ENCODE measurements at places on chromosomes 7 and 10.

GRCh38 chr7:67618556-67619162 is 622.0 kb downstream of the TYW1 start:
- no peak for DNase-seq

GRCh38 chr10:95350830-95351228 is 60.0 kb upstream of the PDLIM1 start:
- no peak for DNase-seq

DNA sequence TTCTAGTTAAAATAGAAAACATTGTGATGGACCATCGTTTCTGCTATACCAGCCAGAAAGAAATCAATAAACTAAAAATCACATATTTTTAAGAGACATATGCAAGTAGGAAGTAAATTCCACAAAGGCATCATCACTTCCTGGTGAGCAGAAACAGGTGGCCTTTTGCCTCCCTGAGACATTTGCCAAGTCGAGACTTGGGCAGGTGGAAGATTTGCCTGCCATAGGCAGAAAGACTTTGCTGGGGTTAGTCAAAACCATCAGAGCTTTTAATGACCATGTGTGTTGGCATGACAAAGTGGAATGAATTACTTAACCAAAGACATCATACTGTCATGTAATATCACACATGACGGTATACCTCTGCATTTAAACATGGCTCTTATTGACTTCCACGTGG is 66.0 kb upstream of the FGL2 start:
- DNase-seq, result no peak

- no peak for DNase-seq
Measured at GRCh38 chr7:123836656-123837055, 8.3 kb upstream of the HYAL4 start.

DNA sequence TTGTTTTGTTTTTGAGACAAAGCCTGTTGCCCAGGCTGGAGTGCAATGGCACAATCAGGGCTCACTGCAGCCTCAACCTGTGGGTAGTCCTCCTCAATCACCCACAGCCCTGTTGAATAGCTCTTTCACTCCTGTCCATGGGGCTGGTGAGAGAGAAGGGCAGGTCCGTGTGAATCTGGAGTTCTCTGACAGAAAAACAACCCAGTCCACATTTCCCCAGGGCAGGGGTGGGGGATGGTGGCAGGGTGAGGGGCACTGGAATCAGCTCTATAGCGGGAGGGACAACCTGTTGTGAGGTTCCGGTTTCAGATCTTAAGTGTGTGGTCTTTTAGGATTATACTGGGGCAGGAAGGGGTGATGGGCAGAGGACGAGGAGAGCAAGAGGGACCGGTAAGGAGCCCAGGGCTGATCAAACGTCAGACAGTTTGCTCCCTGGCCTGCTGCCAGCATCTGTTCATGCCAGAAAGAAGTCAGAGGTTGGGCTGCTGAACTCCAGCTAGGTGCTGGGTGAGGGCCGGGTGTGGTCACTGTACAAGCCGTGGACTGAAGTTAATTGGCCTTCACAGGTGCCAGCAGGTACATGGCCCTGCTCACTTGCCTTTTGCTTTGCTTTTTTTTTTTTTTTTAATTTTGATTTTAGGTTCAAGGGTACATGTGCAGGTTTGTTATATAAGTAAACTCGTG is 33.2 kb upstream of the MKRN1 start:
- peak; percentile 96 for DNase-seq

DNA sequence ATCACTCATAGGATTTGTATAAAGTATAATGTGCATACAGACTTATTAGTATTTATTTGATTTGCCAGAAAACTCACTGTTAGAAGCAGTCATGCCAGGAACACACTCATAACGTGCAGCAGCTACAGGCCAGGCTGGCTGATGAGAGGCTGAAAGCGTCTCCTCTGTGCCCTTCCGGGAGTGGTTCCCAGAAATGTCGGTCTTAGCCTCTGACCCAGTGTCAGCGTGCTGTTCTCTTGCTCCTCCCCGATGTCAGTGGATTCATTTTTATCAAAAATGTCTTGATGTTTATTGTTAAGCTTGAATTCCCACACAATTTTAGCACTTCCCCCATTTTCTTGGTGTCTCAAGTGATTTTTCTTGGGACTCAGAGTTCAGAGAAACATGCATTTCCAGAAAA is 33.3 kb upstream of the GARS1 start:
- DNase-seq, result no peak

GRCh38 chr7:150401861-150402631 is 22.9 kb downstream of the ZNF775 start:
- DNase-seq, result no peak

DNA sequence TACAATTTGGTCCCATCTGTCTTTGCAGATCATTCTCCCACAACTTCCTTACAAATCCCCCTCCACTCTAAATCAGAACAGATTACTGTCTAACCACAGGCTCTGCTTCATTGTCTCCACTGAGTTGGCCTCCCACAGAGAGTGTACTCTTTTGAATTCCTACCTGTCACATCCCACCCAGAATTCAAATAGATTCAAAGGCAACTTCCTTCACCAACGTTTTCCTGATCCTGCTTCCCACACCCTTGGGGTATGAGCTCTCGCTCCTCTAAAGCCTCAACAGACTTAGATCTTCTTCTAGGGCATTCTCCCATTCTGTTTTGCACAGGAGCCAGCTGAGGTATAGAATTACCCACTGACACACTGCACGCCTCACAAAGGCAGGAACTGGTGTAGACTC is 197.8 kb upstream of the CDCA7L start:
- DNase-seq, result no peak

DNA sequence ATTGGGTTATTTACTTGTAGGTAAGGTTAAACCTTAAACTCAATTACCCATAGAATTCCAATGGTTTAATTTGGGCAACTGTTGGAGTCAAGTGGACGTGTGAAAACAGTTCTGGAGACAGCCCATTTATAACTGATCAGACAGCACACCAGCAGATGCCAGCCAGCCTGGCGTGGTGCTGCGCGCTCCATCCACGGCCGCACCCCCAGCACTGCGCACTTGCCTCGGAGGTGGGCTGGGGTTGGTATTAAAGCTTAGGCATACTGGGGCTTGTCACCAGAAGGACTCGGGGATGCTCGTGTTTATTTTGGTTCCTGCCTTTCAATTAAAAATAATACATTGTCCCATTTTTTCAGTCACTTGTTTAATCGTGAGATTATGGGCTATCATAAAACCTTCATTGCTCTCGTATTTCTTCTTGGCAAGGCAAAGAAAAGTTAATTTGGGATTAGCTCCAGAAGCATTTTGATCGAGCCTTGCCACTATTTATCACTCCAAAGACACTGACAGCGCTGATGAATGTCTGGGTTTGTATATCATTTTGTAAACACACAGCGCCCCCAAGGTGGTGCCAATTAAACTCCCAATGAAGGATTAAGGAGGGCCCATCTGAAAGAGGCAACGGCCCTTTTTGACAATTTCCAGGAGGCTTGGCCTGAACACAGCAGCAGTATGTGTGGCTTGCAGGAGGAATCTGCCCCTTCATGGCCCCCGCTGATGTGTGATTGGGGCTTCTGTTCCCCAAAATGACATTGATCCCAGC is 204.5 kb upstream of the CXCL12 start:
- DNase-seq, result no peak

Data from hematopoietic multipotent progenitor cell treated with erythropoietin and hydrocortisone succinate and interleukin-3 and kit ligand, for 6 days (in vitro differentiated cells).